ENCODE measurements at places on chromosomes 2 and 18. TPM values are rescaled to one million over a fixed set of nuclear protein-coding genes. Genes with fewer than 3 reads are reported as not detected.

- no peak for DNase-seq
These were observed 612.6 kb upstream of the ACVR2A start for GRCh38 chr2:147232225-147232669.

MALL gene
- not detected for total RNA-seq

DNA sequence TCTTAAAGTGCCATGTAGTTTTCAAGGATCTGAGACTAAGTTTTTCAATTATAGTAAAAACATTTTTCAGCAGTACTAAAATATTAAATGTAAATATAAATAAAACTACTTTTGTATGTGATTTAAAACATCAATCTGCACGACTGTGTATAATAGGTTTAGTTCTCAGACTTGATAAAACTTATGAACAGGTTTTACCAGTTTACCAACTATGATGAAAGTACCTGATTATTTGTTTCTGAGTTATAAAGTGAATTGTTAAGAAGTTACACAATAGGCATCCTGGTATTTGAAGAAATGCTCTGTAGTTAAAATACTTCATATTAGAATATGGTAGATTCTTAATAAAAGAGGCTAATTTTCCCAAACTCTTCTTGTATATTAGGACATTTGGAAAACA, 14.8 kb downstream of the RELCH start:
- no peak for DNase-seq

DNA sequence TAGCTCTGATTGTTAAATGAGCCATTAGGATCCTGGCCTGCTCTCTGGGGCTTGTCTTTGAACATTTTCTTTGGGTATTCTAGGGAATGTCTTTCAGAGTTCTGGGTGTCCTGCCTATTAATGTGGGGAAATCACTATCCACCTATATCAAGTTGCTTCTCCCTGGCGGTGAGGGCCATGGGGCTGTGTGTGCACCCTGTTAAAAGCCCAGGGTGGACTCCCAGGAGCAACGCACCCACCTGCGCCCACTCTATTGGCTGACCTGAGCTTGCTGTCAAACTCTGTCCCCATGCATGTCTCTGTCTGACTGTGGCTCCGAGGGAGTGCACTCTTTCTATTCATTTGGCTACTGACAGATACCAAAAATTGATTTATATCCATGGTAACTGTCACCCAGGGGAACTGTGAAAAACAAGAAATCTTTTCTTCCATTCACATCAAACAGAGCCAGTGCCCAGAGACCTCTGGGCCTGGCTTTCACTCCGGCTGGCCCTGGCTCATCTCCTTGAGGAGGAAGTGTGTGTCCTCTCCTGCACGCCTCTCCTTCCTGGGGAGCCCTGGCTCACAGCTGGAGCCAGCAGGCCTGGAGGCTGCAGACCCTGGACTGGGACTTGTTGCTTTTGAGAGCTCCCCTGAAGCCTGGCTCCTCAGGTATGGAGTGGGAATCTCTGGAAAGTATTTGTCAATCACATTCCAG, 10.5 kb upstream of the TOGARAM2 start:
- DNase-seq: no peak

DNA sequence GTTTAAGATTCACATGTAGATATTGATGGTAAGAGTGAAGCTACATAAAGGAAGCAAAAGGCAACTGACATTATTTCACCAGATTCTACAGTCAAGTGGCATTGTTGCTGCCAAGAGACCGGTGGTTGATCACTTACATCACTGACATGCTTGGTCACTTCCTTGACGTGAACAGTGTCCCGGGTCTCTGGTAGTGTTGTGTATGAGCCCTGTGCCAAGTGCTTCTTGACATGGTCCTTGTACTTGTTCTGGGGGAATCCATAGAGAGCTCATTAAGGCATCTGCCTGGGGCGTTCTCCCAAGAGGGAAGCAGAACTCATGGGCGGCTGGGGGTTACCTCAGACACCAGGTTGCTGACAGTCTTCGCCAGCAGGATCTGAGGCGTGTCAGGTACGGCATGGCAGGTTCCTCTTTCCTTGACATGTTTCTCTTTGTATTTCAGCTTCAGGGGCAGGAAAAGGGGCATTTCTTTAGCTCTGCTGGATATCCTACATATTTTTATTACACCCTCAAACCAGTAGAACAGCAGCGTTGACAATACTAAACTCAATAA, 116.2 kb downstream of the RIF1 start:
- DNase-seq: no peak

DNA sequence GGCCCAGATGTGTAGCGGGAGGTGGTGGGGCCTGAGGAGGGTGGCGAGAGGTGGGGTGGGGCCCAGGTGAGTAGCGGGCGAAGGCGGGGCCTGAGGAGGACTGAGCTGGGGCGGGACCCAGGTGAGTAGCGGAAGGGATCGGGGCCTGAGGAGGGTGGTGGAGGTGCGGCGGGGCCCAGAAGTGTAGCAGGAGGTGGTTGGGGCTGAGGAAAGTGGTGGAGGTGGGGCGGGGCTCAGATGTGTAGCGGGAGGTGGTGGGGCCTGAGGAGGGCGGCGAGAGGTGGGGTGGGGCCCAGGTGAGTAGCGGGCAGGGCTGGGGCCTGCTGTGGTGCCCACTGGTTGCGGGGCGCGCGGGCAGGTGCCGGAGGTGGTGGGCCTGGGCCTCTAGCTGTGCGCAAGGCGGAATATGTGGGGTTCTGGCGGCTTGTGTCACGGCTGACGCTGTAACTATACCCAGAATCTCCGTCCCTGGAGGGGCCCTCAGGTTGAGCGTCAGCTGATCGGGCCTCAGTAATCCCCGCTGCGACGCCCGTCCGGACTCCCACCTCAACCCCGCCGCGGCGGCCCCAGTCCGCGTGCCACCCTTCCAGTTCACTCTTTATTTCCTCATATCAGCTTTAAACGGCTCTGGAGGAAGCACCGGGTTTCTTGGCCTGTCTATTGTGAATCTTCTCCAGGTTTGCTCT, 866 bp upstream of the SF3B6 start:
- no peak for DNase-seq

GRCh38 chr2:30393510-30393909, 53.5 kb upstream of the LCLAT1 start:
- DNase-seq: peak; percentile 21

- DNase-seq: no peak
These were observed 96.8 kb downstream of the VAPA start for GRCh38 chr18:10010611-10011015.

DNA sequence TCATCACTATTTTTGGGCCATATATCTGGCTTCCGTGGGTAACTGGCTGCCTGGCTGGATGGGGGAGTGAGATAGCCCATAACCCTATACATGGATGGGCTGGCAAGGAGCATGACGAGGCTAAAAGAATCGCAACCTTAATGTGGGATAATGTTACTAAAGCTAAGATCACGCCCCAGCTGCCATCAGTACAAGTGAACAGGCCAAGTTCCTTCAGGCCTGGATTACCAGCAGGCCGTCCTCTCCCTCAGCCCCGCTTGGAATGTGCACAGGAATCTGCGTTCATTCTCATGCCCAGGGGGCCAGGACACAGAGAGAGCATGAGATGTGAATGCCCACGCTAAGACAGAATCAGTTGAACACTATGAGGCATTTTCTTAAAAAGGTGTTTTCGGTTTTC, 34.7 kb downstream of the RMC1 start:
- no peak for DNase-seq

DNA sequence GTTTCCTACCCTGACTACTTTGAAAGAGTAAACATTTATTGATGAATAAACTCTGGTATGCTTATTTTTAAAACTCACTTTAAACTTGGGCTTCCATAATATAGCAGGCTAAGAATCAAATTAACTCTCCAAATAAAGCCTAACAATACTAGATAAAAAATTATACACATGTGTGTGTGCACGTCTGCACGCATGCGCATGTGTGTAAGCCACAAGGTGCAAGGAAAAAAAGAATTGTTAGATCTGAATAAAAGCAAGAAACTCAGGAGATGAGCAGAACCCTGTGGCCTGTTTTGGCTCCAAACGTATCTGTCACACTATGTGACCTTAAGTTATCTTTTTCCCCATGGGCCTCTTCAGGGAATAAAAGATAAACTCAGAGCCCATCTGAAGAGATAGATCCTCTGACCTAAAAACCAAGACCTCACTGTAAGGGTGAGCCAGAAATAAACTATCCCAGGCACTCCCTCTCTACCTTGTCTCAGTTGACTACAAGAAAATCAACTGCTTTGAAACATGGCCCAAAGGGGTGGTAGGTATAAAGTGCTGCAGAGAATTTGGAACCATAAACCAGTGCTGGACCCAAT, 6.3 kb downstream of the HDHD2 start:
- DNase-seq: no peak

GRCh38 chr18:9418047-9418690, 57.1 kb upstream of the RALBP1 start:
- DNase-seq: no peak

- DNase-seq: no peak
These were observed 843.6 kb downstream of the TRIB2 start for GRCh38 chr2:13560322-13560721.

NEU2 gene
- total RNA-seq: not detected

C2orf15 gene
- 12.2 TPM for total RNA-seq

DNA sequence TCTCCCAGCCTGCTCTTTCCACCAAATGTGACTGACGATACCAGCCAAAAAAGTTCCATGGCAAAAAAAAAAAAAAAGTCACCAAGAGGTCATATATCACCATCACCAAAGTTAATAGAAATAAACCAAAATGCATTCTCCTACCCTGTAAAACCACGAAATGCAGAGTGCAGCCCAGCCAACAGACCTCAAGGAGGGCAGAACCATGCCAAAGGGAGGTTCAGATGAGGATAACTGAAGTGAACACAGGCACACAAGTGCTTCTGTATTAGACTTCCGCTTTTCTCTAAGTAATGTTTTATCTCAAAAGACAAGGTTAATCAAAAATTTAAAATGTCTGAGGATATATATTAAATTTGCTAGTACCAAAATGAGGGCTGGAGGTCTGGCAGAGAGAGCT, 5.5 kb downstream of the SERPINE2 start:
- no peak for DNase-seq

FBXO36 gene
- 2.8 TPM for total RNA-seq

- DNase-seq: no peak
These were observed 40.3 kb downstream of the TCF4 start for GRCh38 chr18:55547705-55548056.

FBXO41 gene
- total RNA-seq: 3.0 TPM

COBLL1 gene
- total RNA-seq: 86.8 TPM

DNA sequence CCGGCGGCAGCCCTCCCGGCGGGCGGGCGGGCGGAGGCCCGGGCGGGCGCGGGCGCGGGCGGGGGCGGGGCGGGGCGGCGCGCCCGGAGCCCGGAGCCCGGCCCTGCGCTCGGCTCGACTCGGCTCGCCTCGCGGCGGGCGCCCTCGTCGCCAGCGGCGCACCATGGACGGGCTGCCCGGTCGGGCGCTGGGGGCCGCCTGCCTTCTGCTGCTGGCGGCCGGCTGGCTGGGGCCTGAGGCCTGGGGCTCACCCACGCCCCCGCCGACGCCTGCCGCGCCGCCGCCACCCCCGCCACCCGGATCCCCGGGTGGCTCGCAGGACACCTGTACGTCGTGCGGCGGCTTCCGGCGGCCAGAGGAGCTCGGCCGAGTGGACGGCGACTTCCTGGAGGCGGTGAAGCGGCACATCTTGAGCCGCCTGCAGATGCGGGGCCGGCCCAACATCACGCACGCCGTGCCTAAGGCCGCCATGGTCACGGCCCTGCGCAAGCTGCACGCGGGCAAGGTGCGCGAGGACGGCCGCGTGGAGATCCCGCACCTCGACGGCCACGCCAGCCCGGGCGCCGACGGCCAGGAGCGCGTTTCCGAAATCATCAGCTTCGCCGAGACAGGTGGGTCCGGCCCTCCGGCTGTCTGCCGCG, at the start of gene INHBB:
Gene INHBB, plus strand, starts transcription at position 111 of the 641 bp plus-strand sequence. Its CDS starts 53 bp downstream, at position 164.
- no peak for DNase-seq

- DNase-seq: no peak
These were observed 571.2 kb upstream of the TNP1 start for GRCh38 chr2:217430916-217431576.

DNA sequence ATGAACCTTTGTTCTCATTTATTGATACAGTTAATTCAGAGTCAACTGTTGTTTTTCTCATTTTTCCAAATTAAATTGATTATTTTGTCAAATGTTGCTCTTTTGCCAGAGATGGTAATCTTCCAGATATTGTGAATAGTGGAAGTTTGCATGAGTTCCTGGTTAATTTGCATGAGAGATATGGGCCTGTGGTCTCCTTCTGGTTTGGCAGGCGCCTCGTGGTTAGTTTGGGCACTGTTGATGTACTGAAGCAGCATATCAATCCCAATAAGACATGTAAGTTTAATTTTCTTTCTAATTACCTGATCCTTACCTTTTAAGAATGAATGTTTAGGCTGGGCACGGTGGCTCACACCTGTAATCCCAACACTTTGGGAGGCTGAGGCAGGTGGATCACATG, 7.8 kb downstream of the CYP20A1 start:
- DNase-seq: no peak

- no peak for DNase-seq
These were observed 58.0 kb upstream of the ITSN2 start for GRCh38 chr2:24418166-24418841.

DNA sequence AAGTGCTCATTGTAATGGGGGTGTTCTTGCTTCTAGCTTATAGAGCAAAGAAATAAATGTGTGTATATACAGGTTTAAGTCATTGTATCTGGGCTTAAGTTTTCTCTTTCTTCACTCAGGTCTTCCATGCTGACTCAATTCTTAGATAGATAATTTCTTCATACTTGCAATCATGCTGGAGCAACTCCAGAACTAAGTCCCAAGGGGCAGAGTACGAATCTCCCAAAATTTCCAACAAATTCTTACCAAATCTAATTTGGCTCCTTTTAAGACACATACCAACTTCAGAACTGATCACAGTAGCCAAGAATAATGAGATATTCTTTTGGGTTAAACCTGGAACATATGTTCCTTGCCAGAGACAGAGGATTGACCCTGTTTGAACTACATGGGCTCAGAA, 4.3 kb upstream of the SPAG16 start:
- DNase-seq: no peak

RUFY4 gene
- not detected for total RNA-seq

Measured in HepG2 (cell line).